Femur (tissue), 1 donor: ENCODE measurements at places on chromosomes 4 and X.

DNA sequence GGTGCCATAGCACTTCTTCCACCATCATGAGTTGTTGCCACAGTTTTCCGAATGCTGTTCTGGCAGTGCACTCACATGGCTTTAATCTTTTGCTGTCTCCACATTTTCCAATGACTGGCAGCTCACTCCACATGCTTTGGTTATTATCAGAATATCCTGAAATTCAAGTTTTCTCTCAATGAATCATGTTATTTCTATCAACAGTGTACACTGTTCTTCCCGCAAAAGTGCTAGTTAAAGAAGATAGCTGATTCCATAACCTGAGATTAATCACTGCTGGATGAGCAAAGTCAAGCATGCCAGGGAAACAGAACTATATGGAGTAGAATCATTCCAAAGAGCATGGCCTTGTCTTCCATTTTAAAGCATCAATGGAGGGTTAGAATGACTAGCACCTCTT is 14.6 kb upstream of the IL13RA2 start:
- DNase-seq = no peak

- DNase-seq = no peak
These were observed 44.7 kb downstream of the DDX60 start for GRCh38 chr4:168273838-168274237.

GRCh38 chrX:40806513-40807220 is 71.3 kb upstream of the MED14 start:
- no peak for DNase-seq

DNA sequence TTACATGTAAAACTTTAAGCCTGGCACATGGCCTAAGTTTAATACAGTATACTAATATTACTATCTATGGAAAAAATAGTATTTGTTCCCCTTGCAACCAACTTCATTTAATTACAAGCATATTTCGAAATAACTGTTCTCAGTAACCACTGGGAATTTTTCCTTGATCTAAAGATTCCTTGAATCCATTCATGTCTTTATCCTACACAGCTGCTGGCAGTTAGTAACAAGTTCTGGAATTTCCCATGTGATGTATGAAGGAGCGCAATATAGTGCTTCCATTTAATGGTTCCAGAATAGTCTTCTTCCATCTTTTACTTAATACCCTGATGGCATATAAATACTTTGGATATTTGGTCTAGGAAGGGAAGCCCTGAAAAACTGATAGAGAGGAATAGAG is 136.5 kb downstream of the AASDH start:
- DNase-seq = no peak

DNA sequence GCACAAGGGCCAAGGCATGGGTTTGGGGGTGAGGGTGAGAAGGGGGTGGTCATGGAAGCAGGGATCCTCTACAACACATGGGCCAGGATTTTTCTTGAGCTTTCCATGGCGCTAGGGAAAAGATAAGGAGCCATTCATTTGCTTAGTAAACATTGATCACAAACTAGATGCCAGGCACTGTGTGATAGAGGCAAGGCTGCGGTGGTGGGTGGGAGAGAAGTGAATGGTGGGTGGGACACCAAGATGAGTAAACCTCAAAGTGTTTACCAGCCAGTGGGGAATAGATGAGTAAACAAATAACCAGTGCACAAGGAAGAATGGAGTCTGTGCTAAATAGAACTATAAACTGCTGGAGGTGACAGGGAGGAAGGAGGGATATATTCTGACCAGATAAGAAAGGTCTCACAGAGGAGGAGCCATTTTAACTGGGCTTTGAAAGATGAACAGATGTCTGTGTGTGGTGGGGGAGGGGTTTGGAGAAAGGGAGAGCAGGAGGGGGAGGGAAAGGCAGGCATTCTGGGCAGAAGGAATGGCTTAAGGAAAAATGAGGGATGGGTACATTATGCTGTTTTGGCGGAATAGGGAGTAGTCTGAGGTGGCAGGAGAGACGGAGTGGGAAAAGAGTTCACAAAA is 48.0 kb upstream of the LAS1L start:
- DNase-seq = no peak

DNA sequence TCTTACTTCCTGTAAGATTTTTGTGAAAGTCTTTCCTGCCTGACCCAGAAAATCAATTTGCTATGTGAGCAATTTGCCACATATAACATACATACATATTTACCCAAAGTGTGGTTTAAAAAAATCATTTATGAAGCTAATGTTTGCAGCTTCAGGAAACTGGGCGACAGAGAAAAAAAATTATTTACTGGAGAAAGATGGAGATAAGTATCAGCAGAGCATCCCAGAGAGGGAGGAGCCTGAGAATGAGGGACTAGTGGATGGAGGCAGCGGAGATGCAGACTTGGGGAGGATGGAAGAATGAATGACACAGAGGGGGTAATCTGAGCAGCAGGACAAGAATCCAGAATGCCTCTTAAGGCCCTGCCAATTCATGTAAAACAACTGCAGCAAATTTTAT is 975 bp upstream of the GYPA start:
- DNase-seq = no peak

GRCh38 chr4:20248155-20248558 is 3.5 kb upstream of the SLIT2 start:
- DNase-seq = no peak

DNA sequence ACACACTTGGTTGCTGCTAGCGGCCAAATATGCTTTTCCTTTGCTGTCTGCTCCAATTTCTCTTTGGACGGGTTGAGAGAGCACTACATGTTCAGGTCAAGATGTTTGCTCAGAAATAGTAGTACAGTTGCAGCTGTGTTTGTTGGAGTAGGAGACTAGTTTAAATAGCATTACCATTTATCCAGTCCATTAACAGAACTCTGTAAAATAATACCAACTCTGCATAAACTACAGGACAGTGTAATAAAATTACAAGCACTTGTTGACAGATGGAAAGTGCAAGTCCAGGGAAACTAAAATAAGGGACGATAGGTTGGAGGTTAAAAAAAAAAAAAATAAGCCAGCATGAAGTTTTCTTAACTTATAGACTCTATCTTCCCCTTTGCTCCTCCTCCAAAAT is 20.2 kb downstream of the SLIT2 start:
- DNase-seq = no peak

GRCh38 chr4:27149541-27150212 is 289.0 kb downstream of the STIM2 start:
- DNase-seq = no peak

DNA sequence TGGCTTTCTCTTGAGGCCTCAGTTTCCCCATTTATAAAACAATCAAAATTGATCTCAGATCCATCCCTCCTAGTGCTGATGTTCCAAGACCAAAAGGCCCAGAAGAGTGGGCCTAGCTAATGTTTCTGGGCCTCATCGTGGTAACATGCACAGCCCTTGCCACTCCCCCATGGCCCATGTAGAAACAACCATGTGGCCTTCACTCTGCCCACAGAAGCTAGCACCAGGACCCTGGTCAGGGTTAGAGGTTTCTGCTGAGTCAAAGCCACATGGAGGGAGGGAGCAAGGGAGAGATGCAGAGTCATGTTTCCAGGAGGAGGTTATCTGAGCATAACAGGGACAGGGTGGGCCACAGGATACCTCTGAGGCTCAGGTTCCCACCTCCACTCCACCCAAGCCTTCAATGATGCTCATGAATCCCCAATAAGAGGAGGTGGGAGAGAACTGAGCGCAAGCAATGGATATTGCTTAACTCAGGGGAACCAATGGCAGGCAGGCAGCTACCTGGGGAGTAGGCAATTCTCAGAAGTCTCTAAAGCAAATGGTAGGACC is 16.9 kb downstream of the OTUD5 start:
- DNase-seq = no peak

DNA sequence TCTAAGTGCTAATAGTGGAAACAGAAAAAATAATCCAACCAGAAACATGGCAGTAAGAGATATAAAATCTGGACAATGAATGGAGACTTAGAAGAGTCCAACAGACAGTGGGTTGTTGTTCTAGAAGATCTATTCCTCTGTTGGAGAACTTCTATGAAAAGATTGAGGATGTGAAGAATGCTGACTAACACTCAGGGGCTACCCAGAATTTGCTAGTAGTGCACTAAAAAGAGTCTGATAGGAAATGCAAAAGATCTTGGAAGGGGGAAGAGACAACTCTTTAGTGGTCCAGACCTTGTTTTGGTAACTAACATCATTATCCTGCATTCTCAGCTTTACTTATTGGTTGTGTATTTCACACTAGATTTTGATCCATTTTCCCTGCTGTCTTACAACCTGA is 77.9 kb downstream of the SMARCA1 start:
- DNase-seq = no peak

DNA sequence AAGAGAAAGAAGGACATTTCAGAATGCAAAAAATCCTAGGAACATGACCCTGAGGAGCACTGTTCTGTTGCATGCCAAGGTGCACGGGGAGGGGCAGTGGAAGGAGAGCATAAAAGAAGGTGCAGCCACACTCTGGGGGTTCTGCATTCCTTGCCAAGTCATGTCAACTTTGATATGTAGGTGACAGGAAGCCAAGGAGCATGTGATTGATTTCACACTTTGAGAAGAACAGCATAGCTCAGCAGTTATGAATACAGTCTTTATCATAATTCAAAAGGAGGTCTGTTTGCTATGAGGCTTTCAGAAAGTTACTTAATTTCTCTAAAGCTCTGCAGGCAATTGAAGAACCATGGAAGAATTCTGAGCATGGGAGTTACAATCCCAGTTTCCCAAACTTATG is 50.6 kb downstream of the SCFD2 start:
- DNase-seq = no peak

DNA sequence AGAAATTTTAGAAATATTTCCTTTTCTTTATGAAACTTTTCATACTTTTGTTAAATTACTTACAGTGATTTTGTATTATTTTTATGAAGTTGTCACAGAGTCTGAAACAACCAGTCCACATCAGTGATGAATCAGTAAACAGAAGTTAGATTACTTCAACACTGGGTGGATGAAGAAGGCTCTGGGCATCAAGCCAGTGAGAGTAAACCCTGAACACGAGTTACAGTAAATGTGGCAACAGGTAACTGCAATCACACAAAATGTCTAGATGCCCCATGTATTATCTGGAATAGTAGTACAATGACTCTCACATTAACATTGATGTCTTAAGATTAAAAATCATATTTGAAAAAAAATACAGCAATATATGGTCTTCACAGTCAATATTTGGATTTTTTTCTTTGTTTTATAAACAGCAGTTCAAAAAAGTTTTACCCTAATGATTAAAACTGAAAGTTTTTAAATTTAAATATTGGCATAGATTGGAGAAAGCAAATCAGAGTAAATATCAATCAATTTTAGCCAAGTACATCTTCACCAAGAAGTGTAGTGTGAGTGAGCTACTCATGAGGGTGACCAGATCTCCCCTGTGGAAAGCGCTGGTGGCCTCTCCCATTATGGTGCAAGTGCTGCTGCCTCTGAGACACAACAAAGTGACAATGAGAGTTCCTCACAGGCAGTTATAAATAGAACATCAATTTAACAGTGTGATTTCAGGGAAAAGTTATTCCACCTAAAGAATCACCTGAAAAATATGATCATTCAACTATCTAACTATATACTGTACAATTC is 63.2 kb upstream of the UGT2B7 start:
- no peak for DNase-seq

- no peak for DNase-seq
These were observed 167.9 kb downstream of the CORIN start for GRCh38 chr4:47669946-47670345.

GRCh38 chr4:7775396-7775795 is 164.3 kb downstream of the AFAP1 start:
- DNase-seq = no peak

DNA sequence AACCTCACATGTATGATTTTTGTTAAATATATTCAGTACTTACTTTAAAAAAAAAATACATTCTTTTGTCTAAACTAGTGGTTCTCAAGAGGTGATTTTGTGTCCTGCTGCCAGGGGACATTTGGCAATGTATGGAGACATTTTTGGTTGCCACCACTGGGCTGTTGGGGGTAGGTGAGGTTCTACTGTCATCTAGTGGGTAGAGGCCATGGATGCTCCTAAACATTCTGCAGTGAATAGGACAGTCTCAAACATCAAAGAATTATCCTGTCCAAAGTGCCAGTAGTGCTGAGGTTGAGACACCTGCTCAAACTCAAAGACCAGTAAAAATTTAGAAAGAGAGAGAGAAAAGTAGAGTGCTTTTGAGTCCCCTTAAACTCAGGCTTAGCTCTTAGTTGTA is 32.9 kb upstream of the PGM2 start:
- DNase-seq = peak; percentile 21

GRCh38 chrX:24647257-24648058 is at the start of gene PCYT1B:
Gene PCYT1B, minus strand, starts transcription at chrX:24647347. Its CDS starts 242 bp downstream, at chrX:24647105.
- peak; percentile 90 for DNase-seq

- no peak for DNase-seq
These were observed 83.3 kb downstream of the SLC7A11 start for GRCh38 chr4:138158746-138159297.

DNA sequence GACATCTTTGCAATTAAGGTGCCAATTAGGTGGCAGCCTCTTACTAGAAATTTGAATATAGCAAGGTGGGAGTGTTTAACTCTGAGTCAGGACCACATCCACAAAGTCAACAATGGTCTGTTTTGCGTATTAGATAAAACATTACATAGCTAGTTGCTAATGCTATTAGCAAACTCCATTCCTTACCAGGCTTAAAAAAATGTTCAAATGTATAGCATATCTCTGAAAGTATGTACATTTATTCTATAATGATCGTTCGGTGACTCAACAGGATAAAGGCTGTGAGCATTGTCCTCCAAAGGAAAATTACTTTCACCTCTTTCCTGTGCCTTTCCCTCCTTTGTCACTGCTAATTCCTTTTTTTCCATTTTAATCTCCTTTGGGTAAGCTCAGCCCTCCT is 74.5 kb downstream of the SYTL5 start:
- DNase-seq = no peak
